COR-L47 (cell line): ENCODE measurements at places on chromosomes 1 and 21.

DNA sequence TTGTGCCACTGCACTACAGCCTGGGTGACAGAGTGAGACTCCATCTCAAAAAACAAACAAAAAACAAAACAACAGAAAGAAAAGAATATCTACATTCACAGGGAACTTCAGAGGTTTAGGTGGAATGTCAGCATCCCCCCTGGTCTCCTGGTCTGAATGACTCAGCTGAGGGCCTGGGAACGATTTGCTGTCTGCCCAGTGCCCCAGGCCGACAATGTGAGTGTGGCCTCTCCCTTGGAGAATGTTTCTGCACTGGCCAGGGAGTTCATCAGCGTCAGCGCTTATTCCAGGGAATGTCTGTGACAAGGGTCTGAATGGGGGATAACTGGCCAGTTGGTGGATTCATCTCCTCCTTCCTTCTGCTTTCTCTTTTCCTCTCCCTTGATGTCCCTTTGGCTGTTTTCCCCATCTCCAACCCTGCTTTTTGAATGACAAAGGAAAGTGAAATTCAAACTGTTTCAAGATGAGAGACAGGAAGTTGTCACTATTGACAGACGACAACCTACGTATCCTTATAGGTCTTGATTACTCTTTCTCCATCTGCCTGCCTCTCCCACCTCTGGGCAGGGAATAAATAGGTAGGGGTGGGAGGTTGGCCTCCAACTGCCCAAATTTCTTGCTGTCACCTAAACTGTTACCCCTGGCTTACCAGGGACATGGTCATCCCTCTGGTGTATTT lies 213.1 kb downstream of the HHAT start:
- no peak for DNase-seq

GRCh38 chr1:85847356-85847755 lies 139.1 kb upstream of the ZNHIT6 start:
- no peak for DNase-seq

DNA sequence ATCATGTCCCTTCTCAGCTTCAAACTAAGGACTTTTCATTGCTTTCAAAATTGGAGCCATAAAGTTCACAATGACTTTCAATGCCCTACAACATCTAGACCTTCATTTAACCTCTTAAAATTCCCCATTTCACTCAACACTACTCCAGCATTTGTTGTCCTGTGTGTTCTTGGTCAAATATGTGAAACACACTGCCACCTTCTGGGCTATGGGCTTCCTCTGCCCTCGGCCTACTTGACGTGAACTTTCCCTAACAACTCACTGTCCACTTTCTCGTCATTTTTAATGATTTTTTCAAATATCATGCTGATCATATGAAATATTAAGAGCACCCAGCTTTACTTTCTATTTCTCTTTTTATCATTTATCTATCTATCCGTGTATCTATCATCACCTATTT lies 2018.4 kb downstream of the NCAM2 start:
- DNase-seq: no peak

- no peak for DNase-seq
Measured at GRCh38 chr1:219913005-219913770, 15.2 kb downstream of the SLC30A10 start.

DNA sequence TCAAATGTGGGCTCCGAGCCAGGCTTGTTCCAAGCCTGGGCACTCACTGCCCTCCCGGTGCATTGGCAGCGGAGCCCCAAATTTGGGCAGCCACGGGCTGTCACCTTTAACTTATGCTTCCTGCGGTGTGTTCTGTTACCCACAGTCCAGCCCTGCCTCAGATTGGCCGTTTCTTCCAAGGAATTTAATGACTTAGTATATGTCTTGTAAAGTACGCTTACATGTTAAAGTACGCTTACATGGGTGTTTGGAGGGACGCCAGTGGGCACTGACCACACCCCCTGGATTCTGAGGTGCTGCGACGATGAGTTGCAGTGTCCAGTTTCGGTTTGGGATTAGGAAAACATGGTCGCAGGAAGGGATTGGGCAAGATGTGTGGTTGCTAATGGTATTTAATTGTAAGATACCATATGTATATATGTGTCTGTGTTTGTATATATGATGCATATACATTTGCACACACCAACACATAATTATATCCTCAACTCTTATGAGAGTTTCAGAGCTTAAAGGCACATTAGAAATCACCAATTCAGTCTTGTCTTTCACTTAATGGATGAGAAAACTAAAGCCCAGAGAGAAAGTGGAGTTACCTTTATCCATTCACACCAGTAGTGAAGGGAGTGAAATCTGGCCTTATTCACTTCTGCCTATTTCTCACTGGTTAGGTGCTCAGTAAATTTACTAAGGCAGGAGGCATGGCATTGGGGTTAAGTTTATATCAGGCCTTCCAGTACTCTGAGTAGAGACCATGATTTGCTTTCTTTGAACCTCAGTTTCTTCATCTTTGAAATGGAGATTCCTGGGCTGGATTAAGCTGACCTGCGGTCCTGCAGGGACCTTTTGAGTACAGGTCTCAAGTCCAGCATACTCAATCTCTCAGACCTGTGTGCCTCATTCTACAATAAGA lies 1.0 kb downstream of the SMYD2 start:
- peak; percentile 60 for DNase-seq

GRCh38 chr1:227893300-227893948 lies 54.3 kb downstream of the WNT9A start:
- DNase-seq: no peak

DNA sequence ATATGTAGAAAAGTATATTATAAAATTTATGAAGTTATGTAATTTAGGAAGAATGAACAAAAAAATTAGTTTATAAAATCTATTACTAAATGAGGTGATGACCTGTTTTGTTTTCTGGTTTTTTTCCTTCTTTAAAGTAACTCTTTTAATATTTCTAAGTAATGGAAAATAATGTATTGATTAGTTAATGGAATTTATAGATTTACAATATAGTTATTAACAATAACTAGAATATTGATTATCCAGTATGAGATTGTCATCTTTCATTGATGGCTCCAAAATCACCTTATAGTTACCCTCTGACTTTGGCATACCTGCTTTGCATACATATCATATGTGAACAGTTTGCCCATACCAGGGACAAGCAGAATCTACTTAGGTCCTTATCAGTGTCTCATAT lies 23.4 kb downstream of the CAMSAP2 start:
- DNase-seq: no peak

GRCh38 chr21:26732432-26733221 lies 112.6 kb downstream of the ADAMTS1 start:
- DNase-seq: no peak

DNA sequence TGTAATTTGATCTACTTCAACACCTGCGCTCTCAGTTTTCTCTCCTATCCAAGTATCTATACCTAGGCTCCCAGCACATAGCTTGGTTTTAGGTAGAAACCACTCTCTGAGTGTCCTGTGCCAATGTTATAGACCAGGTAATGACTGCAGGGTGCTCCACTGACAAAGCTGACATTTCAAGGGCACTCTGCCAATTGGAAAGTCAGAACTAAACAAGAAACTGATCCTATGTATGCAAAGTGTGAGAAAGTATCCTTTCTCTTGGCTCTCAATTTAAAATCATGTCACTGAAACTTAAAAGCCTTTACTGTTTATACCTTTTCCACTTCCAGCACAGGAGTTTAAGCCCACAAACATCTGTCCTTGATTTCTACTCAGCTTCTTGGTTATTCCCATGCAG lies 45.0 kb upstream of the AIM2 start:
- no peak for DNase-seq

DNA sequence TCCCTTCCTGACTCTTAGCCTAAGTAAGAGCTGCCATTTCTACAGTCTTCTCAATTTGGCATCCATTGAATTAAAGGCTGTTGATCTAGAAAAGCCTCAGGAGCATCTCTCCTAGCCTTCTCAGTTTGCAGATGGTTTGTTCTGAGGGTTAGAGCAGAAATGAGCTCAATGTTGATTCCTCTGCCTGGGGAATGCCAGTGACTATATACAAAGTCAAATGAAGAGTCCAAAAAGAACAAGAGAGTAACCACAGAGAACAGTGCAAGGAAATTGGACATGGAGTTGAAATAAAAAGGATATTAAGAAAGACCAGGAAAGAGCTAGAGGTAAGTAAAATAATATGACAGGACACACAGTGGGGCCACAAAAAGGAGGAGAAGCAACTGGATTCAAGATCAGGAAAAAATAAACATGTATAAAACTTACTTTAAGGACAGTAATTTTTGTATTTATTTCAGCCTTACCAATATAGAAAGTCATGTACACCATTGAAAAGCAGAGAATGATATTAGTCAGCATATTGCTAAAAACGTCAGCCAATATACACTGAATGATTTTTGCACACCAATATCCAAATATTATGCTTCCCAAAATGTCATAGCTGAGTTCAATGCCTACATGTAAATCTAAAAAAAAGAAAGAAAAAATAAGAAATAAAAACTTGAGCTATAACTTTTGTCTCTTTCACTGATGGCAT lies 21.3 kb downstream of the SLC9C2 start:
- DNase-seq: no peak

DNA sequence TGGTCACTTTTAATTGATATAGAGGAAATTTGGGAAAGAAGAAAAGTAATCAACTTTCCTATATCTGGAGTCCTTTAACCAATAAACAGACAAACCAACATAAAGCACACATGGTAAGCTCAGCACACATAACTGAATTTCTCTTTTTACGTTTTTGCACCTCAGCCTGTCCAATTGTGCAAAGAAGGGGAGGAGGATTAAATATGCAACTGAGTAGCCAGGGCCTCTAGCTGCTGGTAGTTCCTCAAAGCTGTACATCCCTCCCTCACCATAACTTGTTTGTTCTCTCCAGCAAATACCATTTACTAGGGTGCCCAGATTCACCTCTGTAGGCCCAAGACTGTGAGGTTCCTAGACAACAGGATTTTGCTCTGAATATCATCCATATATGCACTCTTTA lies 25.4 kb downstream of the ST6GALNAC5 start:
- no peak for DNase-seq

DNA sequence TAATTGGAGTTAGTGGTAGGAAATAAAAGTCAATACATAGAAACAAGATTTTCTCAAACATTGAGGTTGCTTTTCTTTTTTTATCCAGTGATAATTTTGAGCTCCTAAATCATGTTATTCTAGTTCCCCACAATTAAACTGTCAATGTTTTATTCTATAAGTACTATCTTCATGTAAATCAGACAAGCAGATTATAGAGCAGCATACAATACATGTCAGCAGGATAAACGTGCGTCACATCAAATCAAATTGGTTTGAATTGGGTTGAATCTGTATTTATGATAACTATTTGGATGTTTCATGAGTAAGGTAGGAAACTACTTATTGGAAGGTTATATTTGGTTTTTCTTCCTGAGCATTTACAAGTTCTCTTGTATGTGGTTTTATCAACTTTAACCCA lies 2028.7 kb downstream of the NCAM2 start:
- DNase-seq: peak; percentile 38

- no peak for DNase-seq
Measured at GRCh38 chr1:110523011-110523410, 4.0 kb upstream of the KCNA10 start.

GRCh38 chr1:185408700-185409270 lies 91.7 kb upstream of the IVNS1ABP start:
- no peak for DNase-seq

- DNase-seq: no peak
Measured at GRCh38 chr21:44942566-44942965, 2.7 kb downstream of the SLX9 start.

DNA sequence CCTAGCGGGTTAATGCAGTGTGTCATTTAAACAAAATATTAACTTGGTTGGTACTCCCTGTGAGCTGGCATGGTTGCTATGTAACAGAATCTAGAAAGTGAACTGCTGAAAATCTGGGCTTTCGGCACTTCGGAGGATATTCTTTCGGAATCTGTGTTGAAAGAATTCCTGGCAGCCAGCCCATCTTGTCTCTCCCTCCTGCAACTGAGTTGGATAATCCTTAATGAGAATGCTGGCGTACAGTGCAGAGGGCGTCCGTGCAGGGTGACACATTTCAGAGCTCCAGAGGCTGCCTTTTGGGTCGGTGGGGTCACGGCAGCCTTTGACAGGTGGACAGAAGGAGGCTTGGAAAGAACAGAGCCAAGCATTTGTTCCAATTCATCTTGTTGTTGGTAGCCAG lies 3.7 kb downstream of the KAZN start:
- DNase-seq: no peak

DNA sequence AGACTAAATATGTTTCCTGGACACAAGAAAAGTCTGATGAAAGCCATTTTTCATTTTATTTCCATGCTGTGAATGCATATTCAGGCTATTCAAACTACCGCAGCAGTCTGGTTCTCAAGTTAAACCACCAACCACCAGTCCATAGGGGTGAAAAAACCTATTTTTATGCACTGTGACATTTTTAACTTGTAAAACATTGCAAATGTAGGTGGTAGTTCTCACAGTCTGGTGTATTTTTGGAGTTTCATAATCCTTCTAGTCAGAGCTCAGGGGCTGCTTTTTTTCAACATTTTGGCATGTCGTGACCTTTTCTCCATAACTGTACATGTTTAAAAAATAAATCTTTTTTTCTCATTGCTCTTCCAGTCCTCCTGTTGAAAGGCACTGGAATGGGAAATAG lies 907.6 kb upstream of the ADGRL2 start:
- no peak for DNase-seq

GRCh38 chr1:117933769-117934168 lies 4.2 kb downstream of the WDR3 start:
- DNase-seq: no peak

DNA sequence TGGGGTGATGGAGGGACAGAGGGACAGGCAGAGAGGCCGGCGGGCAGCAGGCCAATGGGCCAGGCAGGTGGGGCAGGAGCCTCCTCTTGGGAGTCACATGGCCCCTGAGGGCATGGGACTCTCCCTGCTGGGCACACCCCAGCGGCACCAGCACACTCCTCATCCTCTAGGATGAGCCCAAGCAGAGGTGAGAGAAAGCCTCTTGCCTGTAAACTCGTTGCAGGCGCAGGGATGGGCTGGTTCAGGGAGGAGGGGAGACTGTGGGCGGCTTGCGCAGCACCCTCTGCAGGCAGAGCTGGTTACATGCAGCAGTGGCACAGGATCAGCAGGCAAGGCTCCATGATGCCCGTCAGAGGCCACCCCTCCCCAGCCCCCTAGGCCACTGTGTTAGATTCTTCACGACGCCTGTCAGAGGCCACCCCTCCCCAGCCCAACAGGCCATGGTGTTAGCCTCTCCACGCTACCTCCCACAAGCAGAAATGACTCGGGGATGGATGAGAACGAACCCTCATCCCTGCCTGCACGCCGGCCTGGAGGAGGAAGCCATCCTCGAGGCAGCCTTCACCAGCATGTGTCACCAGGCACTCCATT lies 209.7 kb upstream of the VAMP3 start:
- DNase-seq: no peak

GRCh38 chr21:39097981-39098380 lies 85.3 kb downstream of the PSMG1 start:
- no peak for DNase-seq

- DNase-seq: no peak
Measured at GRCh38 chr1:220697326-220697725, 7.2 kb downstream of the C1orf115 start.
